ENCODE measurements at places on chromosomes 3 and 15.

GRCh38 chr3:144036498-144036897, 64.9 kb downstream of the DIPK2A start:
- no peak for DNase-seq

- no peak for DNase-seq
These were observed 113.1 kb downstream of the ZNF621 start for GRCh38 chr3:40637906-40638305.

DNA sequence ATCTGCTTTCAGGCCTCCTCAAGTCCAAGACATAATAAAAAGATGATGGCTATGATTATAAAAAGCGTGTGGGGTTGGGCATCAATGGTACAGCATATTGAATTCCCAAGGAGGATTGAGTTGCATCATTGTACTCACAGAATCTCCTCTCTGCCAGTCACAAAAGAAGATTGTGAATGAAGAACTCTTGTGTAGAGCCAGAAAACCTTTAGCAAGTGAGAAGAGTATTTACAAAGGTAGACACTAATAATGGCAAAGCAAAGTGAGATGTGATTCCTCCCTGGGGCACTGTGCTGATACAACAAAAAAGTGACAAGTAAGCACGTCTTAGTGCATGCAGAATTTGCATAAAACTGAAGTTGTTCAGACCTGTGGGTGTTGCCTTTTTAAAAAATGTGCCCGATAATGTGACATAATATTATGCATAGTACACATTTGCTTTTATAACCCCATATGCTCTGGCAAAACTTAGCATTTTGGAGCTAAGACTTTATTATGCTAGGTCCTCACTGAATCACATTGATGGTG, 291.2 kb upstream of the TBC1D5 start:
- DNase-seq: no peak

DNA sequence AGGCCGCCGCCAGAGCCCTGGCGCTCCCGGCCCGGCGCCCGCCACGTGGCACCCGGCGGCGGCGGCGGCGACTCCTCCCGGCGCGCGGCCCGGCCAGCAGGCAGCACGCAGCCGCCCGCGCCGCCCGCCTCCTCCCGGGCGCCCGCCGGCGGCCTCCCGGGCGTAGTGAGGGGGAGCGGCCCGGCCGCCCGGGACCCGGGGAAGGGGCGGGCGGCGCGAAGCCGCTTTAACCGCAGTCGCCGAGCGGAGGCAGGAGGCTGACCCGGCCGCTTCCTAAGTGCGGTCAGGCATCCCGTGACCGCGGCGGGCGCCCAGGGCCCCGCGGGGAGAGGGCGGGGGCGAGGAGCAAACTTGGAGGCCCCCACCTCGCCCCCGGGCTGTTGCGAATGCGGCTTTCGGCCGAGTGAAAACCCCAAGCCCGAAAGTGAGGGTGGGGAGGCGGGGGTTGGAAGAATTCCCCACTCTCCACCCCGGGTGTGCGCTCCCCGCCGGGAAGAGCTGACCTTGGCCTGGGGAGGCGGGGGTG, 1.7 kb upstream of the HES1 start:
- DNase-seq: no peak

- DNase-seq: peak; percentile 85
These were observed 8.7 kb downstream of the SEMA7A start for GRCh38 chr15:74424901-74425528.

DNA sequence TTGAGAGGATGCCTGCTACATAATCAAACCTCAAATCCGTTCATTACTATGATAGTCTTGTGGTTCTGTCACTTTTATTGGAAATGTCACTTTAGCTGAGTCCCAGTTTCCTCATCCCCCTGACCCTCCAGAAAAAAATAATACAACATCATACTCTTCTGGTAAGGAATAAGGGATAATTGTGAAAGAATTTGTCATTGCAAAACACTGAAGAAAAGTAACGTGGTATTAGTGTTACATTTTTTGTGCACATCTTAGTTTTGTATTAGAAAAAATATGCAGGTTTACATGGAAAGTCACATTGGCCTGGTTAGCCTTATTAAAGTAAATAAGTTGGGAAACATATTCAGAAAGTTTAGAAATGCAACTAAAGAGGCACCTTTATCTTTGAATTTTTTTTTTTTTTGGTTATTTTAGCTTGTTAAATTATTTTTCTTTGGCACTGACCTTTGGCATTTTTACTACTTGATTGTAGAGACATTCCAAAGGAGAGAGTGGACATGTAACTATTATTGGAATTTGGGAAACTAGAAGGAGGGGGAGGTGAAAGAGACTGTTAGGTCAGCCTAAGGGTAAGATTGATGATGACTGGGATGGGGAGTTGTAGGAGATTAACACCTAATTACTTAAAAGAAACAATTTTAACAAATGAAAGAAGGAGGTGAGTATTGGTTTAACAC, 462.2 kb upstream of the RARB start:
- no peak for DNase-seq
